ENCODE measurements at places on chromosomes 16 and 17.

DNA sequence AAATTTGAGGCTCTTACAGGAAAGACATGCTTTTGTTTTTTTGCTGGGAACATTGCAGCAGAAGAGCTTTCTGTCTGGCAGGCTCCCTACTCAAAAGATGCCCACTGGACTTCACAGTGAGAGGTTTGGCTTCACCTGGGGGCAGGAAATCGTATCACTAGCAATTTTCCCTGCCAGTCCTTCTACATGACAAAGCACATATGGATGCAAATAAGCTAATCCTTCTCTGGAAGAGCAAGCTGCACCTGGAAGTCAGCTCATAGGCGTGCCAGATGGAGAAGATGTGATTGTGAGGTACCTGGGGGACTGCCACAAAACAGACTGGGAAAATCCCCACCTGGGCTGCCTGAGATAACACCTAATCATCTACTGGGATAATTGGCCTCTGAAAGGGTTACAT lies 195.0 kb upstream of the CPHXL start:
- no peak for DNase-seq

DNA sequence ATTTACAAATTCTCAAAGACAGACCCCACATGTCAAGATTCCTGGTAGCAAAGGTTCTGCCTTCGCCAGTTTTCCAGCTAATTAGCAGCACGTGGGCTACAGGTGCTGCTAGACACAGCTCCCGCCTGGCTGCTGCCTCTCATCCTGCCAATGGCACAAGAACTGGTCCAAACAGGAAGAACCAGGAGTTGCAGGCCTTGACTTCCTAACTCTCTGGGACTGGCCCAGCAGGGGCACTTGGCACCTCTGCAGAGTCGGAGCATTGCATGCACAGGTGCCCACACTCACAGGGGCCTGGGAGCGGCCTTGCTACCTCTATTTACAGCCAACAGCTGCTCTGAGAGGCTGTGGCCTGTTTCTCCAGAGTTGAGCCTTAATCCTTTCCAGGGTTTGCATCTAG lies 39.6 kb downstream of the TK2 start:
- DNase-seq: no peak

DNA sequence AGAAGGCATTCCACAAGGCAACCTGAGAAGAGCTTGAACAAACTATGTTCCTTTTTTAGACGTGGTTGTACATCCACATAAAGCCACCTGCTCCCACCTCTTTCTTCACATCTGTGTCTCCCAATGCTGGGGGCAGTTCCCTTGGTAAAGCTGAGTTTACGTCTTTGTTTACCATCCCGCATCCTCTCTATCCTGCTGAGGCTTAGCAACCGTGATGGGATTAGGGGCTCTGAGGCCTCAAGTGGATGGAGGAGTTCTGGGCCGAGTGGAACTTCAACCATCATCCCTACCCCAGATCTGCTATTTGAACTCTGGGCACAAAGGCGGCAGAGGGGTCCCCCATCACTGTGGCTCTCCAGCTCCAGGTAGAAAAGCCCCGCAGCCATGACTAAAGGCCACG lies 94.2 kb upstream of the CREBBP start:
- DNase-seq: no peak

GRCh38 chr16:50509521-50510341 lies 38.5 kb upstream of the NKD1 start:
- peak; percentile 23 for DNase-seq

- DNase-seq: no peak
Measured at GRCh38 chr17:48129981-48130380, 22.4 kb downstream of the SNX11 start.

- DNase-seq: no peak
Measured at GRCh38 chr16:66399031-66399430, 28.1 kb upstream of the BEAN1 start.

DNA sequence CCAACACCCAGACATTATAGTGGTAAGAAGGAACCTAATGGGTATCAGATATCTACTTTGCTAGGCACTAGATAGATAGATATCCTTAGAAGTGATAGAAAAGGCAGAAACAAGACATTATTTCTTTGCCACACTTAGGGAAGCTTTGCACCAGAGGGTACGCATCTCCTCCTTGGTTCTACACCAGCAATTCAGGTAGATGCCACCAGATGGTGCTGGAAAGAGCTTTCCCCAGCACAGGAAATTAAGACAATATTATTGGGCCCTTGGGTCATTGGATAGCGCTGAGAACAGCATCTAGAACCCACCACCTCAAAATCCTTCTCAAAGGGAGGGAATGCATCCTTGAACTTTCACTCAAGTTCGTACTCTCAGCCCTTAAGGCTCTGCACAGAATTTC lies 173.8 kb upstream of the CCL2 start:
- no peak for DNase-seq

GRCh38 chr17:44840936-44841335 lies 6.7 kb upstream of the HIGD1B start:
- DNase-seq: no peak

DNA sequence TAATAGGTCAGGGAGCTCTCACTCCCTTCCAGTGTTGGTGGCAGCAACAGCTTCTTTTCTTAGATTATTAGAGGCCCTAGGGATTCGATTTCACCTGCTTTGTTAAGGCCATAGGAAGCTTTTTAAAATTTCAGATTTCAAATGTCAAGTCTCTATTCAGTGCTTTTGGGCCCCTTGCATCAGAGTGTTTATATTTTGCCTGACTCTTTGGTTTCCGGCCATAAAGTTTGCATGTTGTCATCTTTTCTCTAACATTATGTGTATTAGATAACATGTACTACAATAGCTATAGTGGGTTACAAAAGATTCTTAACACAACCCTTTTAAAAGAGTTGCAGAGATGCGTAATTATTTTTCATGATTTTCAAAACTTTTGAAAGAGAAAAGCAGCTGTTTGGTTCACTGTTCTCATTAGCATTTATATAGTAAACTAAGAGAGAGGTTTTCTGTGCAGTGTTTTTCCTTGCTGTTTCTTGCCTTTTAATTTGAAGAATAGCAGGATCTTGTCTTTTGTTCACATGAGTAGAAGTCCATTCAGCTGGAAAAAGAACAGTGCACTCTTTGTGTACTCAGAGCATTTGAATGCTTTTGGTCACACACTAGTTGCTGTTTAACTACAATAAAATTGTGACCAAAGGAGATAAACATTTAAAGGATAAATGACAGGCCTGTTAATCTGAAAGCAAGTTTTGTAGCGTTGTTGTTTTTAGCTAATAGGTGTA lies 52.5 kb downstream of the FTO start:
- DNase-seq: peak; percentile 72

GRCh38 chr16:67403976-67404555 lies 10.8 kb upstream of the TPPP3 start:
- DNase-seq: no peak

GRCh38 chr17:39200957-39201510 lies 951 bp downstream of the RPL19 start:
- DNase-seq: no peak

DNA sequence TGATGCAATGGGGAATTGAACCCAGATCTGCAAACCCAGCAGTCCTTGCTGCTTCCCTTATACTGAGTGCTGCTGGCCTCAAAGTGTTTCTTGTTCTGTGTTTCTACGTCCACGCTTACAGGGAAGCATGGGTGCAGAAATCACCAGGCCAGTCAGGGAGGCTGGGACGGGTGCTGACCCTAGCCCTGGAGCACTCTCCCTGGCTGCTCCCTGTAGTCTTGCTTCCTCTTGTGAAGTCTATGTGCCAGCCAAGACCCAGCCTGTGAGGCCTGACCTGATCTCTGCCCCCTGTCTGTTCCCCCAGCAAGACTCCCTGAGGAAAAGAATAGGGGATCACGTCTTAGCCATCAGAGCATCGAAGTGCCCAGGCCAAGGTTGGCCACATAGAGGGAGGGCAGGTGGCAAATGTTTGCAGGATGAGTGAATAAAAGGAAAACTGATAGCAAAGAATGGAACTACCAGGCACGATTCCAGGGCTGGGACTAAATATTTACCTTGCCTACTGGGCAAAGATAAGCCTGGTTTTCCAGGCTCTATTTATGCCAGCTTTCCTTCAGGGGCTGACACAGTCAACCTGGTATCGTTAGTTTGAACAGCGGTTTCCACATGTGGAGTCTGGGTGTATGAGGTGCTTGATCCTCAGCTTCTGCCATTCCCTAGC lies 41.2 kb upstream of the RHOT1 start:
- no peak for DNase-seq

GRCh38 chr16:1650131-1650530 lies 27.9 kb upstream of the JPT2 start:
- DNase-seq: no peak

DNA sequence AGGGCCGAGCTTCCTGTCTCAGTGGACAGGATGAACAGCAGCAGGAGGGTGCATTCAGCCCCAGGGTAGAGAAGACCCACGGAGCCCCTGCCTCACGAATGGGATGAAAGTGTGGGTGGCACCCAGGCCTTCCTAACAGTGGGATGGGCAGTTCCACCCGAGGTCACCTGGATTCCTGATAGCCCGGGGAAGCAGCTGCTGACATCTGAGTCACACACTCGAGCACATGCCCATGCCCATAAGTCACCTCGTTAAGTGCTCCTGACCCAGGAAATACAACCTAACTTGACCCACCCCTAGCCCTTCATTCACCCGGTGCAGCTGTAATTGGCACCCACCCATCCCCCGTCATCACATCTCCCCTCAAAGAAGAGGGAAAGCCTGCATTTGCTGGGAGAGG lies 85.3 kb upstream of the FOXF1 start:
- no peak for DNase-seq

DNA sequence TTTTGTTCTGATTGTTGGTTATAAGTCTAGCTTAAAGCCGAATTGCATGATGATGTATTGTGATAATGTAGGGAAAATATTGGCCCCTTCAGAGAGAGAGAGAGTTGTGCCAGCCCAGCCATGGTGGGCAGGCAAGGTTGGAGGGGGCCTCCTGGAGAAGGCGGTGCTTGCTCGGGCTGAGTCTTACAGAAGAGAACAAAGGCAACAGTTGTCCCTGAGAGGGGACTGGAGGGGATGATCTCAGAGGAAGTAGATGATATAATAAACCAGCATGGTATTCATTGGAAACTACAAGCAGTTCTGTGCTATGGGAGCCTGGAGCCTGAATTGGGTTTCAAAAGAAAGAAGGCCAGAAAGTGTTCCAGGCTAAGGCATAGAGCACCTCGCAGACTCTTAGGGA lies 173.8 kb downstream of the RPTOR start:
- DNase-seq: no peak

GRCh38 chr16:35752012-35752772 lies 2292.8 kb downstream of the TP53TG3F start:
- no peak for DNase-seq

- no peak for DNase-seq
Measured at GRCh38 chr17:62809656-62810055, 1.5 kb upstream of the MARCHF10 start.

GRCh38 chr16:76574651-76575050 lies 297.4 kb downstream of the CNTNAP4 start:
- DNase-seq: no peak

GRCh38 chr16:71460236-71460635 lies 1.8 kb downstream of the ZNF23 start:
- no peak for DNase-seq

GRCh38 chr16:57889111-57889510 lies 81.8 kb downstream of the CNGB1 start:
- no peak for DNase-seq

DNA sequence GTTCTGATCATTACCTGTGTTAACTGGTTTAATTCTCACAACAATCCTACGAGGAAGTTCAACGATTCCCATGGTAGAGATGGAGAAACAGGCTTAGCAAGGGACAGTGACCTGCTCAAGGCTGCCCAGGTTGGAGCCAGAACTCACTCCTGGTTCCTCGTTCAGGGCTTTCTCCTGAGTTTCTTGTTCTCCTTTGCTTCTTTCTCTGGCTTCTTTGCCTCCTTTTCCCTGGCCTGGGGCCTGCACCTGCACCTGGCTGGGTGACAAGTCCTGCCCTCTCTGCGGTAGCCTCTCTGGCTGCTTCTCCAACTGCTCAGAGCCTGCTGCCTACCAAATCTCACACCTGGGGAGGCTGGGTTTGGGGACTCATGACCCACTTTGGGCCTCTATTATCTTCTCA lies 2.8 kb downstream of the CCL22 start:
- no peak for DNase-seq

GRCh38 chr16:74817851-74818250 lies 43.2 kb upstream of the FA2H start:
- DNase-seq: no peak

DNA sequence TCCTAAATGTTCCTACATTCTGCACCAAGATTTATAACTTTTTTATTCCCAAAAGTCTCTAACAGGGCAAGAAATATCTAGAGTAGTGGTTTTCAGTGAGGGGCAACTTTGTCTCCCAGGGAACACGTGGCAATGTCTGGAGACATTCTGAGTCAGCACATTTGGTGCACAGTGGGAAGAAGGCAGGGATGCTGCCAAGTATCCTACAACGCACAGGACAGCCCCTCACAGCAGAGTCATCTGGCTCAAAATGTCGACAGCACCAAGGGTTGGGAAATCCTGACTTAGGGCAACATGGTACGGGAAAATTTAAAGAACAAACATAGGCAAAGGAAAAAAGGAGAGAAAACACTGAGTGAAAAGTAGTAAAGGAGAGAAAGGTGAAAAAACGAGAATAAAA lies 61.8 kb downstream of the SMG6 start:
- no peak for DNase-seq

GRCh38 chr17:42833767-42834422 lies 698 bp downstream of the PSME3 start:
- no peak for DNase-seq

DNA sequence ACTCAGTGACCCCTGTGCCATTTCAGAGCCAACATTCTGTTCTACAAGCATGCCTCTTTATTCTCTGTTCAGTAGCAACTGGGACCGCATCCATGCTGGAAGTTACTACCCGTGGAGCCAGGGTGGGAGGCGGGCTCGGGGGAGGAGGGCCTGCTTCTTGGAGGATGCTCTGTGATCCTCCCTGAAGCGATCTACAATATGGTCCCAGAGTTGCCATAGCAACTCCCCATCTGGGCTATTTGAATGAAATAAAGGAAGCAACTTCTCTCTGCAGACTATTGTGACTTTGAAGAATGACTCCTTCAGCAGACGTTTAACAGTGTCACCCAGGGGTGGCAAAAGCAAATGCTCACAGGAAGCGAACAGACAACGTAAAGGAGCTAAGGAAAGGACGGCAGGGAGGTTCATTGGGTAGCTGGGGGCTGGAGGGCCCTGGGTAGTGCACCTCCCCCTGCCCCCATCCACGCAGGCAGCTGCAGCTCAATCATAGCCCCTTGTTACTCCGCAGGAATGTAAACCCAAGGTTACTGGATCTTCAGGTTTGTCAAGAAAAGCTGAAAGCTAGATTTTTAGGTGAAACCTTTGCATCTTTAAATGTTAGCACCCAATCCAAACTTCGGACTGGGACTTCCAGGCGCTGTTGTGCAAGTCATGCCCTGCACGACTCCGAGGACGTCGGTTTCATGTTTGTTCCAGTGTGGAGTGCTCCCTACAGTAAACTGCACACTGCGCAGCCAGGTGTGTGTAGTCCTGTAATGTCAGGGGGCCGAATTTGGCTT lies 51.1 kb upstream of the MEAK7 start:
- no peak for DNase-seq
